GM23248 (cell line): ENCODE measurements at places on chromosomes 6 and 20. TPM values are rescaled to one million over a fixed set of nuclear protein-coding genes. Genes with fewer than 3 reads are reported as not detected.

DNA sequence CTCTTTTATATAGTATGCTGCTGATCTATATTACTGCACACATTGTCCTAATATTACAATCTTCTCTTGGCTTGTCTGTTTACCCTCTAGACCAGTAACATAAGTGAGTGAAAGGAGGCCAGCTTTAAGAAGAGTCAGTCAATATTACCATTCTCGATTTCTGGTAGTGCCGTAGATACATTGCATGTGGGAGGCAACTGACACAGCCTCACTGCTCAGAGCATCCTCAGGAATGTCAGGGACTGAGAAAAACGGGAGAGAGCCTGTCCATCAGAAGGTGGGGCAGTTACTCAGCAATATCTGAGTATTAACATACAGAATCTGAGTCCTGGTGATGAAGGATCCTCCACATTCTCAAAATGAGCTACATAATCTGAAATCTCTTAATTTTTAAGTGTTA, 259.9 kb downstream of the GJA1 start:
- H3K36me3 ChIP-seq, result no peaks in the 10 kb centered on the region
- no peak overlapping the region for H3K4me3 ChIP-seq

- no peak overlapping the region for H3K4me3 ChIP-seq
- DNase-seq, result no peak
- no peaks in the 10 kb centered on the region for H3K27me3 ChIP-seq
- H3K36me3 ChIP-seq, result peaks cover 35% of the 10 kb centered on the region
Measured at GRCh38 chr6:144840619-144841018, 555.5 kb downstream of the UTRN start.

- H3K27ac ChIP-seq, result no peak overlapping the region
- peaks cover 19% of the 10 kb centered on the region for H3K4me1 ChIP-seq
- H3K36me3 ChIP-seq, result no peaks in the 10 kb centered on the region
- H3K4me3 ChIP-seq, result no peak overlapping the region
- DNase-seq, result no peak
- H3K27me3 ChIP-seq, result no peaks in the 10 kb centered on the region
Measured at GRCh38 chr6:169208011-169208410, 45.6 kb downstream of the THBS2 start.

DNA sequence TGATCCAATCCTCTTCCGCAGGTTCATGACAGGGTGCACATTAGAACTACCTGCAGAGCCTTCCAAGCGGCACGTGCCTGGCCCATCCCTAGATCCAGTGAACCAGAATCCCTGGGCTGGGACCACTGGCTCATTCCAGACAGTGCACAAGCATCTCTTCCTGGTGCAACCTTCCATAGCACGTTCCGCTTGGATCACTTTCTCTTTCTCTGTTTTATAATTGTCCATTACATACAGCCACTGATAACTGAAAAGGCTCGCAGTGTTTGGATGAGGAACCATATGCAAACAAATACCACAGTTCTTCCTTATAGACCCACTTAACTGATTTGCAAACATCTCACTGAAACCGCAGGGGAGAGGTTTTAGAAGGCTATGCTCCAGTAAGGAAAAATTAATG, 59.6 kb upstream of the DDR1 start:
- peaks cover 41% of the 10 kb centered on the region for H3K4me1 ChIP-seq
- no peak overlapping the region for H3K4me3 ChIP-seq
- H3K27me3 ChIP-seq, result no peaks in the 10 kb centered on the region
- H3K36me3 ChIP-seq, result no peaks in the 10 kb centered on the region

DNA sequence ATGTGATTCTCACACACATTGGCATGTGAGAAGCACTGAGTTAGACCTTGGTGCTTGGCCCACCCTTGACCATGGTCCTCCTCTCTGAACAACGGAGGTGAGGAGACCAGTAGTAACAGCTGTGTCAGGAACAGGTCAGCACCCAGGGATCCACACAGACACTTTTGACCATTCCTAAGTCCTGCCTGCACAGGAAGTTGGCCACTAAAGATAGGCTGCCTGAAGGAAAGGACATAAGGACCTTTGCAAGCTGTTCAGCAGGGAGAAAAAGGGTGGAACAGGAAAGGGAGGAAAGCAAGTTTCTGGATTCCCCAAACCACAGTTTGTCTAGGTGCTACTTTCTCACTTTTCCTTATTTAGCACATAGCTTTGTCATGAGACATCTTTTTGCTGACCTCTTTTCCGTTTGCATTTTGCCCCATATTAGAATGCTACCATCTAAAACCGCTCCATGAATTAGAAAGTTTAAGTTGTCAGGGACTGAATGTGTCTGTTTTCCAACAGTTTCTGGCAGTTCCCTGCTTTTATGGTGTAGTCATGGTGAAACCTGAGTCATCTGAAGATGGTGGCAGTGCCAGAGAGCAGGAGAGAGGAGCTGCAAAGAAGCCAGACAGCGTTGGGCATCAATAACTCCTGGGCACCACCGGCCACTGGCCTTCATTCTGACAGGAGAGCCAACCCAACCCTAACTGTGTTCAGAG, 1.1 kb upstream of the CD109 start:
- peaks cover 22% of the 10 kb centered on the region for H3K4me1 ChIP-seq
- peak overlapping the region; percentile 100 for H3K27ac ChIP-seq
- no peaks in the 10 kb centered on the region for H3K27me3 ChIP-seq
- peak; percentile 88 for DNase-seq

DNA sequence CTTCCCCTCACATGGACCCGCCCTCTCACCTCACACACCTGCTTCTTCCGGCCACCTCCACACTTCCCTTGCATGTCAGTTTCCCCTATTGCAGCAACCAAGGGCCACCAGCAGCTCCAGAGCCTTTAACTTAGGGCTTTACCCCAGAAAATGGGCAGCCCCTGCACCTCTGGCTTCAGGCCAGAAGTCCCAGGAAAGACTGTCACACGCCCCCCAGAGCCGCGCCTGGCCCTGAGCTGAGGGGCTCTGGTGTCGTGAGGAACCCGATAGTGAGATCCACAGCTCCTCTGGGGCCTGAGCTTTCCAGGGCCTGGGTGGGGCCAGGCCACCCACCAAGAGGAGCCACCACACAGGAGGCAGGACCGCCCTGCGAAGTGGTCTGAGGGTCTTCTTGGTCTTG, 182.4 kb downstream of the DLL1 start:
- DNase-seq, result no peak
- H3K4me3 ChIP-seq, result no peak overlapping the region
- H3K4me1 ChIP-seq, result no peaks in the 10 kb centered on the region
- H3K27ac ChIP-seq, result no peak overlapping the region

Gene PKIB
- total RNA-seq, result 1.3 TPM in 1 of 2 replicates, not detected in the other

Gene SPDEF
- not detected in 2 replicates for total RNA-seq
